Lower leg skin (tissue), 4 donors: ENCODE measurements at places on chromosomes 4 and X. TPM values are rescaled to one million over a fixed set of nuclear protein-coding genes. Genes with fewer than 3 reads are reported as not detected.
A peak's percentile ranks its signal among the peaks of the same experiment; 100 is the strongest.

GRCh38 chr4:166279261-166279660, 406.2 kb downstream of the TLL1 start:
- no peak for DNase-seq

Gene REPS2
- 9.3 TPM for total RNA-seq

DNA sequence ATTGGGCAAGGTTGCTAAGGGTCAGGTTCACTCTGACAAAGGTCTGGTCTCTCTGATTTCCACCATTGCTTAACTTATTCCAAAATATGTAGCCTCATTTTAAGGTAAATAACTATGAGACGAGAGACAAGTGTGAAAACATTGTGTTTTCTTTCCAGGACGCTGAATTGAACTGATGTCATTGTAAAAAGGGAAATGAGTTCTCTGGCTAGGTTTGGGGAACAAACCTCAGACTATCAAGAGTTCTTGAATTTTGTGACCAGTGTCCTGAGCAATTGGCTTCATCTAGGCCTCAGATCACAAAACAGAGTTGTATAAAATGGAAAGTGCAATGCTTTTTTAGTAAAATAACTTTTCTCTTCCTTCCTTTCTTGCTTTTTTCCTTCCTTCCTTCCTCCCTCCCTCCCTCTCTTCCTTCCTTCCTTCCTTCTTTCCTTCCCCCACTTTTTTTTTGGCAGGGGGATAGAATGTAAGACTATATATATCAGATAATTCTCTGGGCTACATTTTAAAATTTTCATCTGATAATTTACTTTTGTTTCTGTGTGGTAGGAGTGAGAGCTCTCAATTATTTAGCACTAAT, 30.8 kb upstream of the CXCL8 start:
- DNase-seq: no peak

DNA sequence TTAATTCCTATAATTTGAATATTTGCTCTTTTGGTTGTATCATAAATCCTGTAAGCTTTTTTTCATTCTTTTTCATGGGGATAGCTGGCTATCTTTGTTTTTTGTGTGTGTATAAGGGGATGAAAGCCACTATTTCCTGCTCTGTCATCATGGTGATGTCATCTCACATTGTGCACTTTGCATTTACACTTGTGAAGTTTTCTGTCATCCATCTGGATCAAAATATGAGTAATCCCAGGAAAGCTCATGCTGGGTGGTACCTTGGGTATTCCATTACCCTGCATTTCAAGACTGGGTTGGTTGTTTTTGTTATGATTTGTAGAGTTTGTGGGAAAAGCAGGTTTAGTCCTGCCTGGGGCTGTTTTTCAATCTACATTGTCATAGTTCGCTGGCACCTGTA, 367.3 kb downstream of the CHIC1 start:
- DNase-seq: no peak

- no peak for DNase-seq
Measured at GRCh38 chr4:60683357-60683756, 516.8 kb upstream of the ADGRL3 start.

GRCh38 chr4:67712650-67713528, 11.9 kb upstream of the UBA6 start:
- no peak for DNase-seq

Gene SLC16A2
- 3.2 TPM for total RNA-seq

Gene FAM3A
- total RNA-seq: 42.5 TPM

GRCh38 chr4:86972997-86973396, 38.2 kb downstream of the AFF1 start:
- peak; percentile 76 for DNase-seq

DNA sequence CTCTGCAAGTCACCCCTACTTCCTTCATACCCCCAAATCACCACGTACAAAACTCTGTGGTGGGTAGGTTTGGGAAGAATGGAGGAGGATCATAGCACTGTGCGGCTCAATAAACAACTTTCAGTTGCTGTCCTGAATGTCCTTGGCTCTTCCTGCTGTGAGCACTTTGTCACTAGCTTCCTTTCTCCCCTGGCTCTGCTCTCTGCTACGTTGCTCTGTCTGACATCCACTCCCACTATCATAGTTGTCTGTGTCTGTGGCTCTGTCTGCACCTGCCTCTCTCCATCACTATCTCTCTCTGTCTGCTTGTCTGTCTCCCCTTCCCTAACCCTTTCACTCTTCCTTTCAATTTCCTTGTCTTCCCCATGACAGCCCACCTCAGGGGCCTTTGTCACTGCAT, 21.2 kb upstream of the SMPX start:
- DNase-seq: no peak

Gene FOXR2
- total RNA-seq: not detected

DNA sequence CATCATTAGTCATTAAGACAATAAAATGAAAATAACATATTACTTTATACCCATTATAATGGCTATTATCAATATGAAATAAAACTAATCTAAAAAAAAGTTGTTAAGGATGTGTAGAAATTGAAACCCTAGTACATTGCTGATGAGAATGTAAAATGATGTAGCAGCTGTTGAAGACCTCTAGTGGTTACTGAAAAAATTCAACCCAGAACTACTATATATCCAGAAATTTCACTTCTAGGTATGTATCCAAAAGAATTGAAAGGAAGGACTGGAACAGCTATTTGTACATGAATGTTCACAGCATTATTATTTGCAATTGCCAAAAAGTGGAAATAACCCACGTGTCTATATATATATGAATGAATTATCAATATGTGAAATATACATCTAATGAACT, 180.3 kb upstream of the KLHL4 start:
- DNase-seq: no peak

DNA sequence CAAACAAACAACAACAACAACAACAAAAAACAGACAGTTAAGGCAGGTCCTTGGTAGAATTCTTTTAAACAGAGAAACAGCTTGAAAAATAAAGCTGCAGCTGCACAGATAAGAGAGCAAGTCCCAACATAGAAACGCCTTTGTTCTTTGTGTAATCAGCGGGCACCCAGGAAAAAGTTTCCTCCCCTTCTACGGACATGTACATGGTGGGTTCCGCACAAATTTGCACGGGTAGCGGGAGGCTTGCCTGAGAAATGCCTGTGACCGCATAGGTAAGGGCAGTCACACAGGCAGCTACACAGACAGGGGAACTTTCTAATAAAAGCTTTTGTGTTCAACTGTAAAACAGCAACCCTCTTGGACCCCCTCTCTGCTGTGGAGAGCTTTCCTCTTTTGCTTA, 25.7 kb upstream of the CT47A1 start:
- no peak for DNase-seq

Gene F9
- not detected for total RNA-seq

DNA sequence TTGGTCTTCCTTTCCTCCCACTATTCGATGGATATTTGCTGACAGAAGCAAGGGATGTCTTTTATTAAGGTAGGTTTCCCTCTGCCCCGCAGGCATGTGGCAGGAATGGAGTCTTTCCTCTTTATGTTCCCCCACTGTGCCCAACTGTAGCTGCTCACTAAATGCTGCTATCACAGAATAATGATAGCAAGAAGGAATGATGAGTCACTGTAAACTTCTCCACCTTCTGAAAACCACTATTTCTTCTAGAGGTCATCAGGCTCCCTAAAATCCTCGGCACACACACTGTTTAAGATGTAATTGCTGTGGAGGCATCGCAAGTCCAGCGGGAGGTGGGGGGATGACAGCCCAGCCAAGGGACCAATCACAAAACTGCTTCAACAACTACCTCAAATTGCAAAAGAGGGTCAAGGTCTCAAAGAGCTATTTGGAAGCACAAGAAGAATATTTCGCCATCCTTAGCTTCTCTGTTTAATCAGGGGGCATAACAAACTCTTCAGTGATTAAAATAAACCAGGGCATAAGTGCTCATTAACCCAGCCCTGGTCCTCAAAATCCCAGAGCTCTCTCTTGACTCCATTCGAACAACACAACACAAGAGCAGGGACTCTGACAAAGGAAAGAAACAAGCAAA, 13.9 kb downstream of the QDPR start:
- DNase-seq: no peak

Gene MUC7
- 0.21 TPM for total RNA-seq

DNA sequence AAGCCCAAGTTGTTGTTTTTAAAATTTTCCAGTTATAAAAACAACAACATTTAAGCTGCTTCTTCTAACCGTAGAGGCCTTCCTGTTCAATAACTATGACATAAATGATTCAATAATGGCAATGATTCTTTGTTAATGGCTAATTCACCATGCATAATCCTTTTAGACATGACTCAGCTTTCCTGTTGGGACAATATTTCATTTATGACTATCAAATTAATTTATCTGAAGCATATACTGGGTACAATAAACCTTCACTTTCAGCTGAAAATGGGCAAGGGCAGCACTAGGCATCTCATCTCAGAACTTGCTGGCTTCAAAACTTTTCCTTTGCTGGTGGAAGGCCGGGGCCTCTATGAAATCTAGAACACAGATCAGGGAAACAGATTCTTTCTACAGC, 38.9 kb downstream of the TBC1D9 start:
- DNase-seq: no peak

Gene STARD8
- total RNA-seq: 1.6 TPM

Gene OCIAD1
- total RNA-seq: 76.8 TPM

- no peak for DNase-seq
Measured at GRCh38 chr4:63302792-63303191, 1106.5 kb downstream of the TECRL start.

GRCh38 chr4:144715230-144715629, 69.3 kb downstream of the HHIP start:
- DNase-seq: no peak

DNA sequence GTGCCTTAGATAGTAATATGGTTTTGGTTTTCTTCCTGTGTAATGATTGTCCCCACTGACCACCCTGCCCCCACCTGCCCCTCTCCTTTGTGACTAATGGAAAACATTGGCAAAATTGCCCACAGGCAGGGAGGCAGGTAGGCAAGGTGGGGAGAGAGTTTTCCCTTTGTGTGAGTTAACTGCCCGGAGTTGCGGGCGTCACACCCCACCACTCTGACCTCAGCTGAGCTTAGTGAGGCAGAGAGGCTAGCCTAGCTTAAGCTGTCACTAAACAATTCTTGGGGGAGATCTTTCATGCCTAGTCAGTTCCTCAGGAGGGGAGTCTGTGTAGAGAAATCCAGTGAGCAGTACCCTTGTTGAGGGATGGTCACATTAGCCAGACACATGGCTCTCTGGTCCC, 245.3 kb downstream of the BCOR start:
- DNase-seq: no peak

Gene TRMT10A
- total RNA-seq: 2.8 TPM

Gene TMSB4X
- total RNA-seq: 1,296 TPM

GRCh38 chrX:120457766-120458180, 11.3 kb downstream of the LAMP2 start:
- DNase-seq: no peak

DNA sequence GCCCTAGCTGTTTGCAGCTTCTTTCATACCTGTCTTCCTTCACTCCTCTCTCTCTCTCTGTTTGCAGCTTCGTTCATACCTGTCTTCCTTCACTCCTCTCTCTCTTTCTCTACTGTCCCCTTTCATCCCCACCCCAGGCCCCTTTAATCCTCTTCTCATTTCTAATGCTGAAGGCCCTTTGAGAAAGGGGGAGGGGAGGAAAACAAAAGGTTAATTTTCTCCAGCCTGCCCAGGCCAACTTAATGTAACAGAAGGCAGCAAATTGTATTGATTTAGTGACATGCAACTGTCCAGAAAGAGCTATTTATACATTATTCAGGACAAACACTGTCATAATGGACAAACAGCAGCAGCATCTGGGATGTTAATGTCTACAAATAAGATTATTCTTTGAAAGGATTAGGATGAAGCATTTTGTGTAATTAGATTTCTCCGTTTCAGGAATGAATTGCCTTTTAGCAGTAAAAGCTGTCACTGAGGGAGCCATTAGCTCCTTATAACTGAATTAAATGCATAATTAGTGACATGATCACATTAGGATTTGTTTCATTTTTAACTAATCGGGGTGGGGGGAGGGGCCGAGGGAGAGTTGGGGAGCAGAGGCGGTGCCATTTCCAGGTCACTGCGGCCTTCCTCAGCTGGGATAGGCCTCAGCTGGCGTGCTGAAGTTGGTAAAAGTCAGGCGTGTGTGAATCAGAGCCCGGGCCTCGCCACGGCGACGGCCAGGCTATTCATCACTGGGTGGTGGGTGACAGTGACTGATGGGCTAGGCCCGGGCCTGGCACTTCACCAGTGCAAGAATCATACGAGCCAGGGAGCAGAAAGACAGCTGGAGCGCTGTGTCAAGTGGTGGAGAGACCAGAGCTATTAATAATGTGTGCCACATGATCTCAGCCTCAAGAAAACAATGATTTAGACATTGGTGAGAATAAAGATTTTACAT, 174.5 kb downstream of the NKX6-1 start:
- no peak for DNase-seq

Gene CT45A9
- total RNA-seq: not detected

DNA sequence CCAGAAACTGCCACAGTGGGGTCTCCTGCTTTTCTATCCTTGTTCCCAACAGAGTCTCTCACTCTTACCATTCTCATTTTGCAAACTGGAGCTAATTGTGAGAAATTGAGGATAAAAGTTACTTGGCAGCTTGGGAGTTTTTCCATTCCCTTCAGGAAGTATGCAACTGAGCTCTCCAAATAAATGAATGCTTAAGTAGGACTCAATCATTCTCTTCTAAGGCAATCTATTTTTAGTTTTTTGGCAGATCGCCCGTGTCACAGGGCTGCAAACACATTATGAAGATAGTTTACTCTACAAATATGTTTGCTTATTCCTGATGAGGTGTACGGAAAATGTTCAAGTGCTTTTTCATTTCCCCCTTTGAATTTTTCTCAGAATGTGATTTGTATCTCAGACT, 5.3 kb downstream of the ASB11 start:
- DNase-seq: no peak

- DNase-seq: no peak
Measured at GRCh38 chr4:185426960-185427688, 1.4 kb upstream of the UFSP2 start.

Gene DIAPH2
- total RNA-seq: 16.7 TPM

- no peak for DNase-seq
Measured at GRCh38 chrX:41963348-41963747, 40.0 kb upstream of the CASK start.

Gene DUSP21
- total RNA-seq: not detected
